ENCODE measurements at places on chromosomes 13 and 19. TPM values are rescaled to one million over a fixed set of nuclear protein-coding genes. Genes with fewer than 3 reads are reported as not detected.

CD209 gene
- not detected for total RNA-seq

DNA sequence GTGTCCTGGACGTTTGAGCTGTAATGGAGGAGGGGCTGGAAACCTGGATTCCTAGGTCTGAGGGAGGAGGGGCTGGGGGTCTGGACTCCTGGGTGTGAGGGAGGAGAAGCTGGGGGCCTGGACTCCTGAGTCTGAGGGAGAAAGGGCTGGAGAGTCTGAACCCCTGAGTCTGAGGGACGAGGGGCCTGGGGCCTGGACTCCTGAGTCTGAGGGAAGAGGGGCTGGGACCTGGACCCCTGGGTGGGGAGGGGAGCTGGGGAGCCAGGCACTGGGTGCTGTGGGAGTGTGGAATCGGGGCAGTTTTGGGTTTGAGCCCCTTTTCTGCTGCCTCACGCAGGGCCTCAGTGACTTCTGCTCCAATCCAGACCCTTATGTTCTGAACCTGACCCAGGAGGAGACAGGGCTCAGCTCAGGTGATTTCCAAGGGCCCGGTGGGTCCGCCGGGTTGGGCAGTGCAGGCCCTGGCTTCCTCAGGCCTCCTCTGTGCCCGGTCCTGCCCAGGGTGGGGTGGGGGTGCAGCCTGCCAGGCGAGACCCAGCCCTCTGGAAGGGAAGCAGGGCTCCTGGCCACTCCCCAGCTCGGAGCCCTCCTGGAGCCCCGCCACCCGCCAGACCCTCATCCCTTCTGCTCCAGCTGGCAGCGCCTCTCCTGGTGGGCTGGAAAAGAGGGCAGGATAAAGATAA is 14.4 kb downstream of the TTYH1 start:
- peaks cover 11% of the 10 kb centered on the region for H3K36me3 ChIP-seq
- H3K27me3 ChIP-seq: peaks cover 52% of the 10 kb centered on the region
- H3K4me1 ChIP-seq: peaks cover 4% of the 10 kb centered on the region
- no peak overlapping the region for H3K27ac ChIP-seq
- DNase-seq: no peak

- no peak overlapping the region for H3K4me3 ChIP-seq
- no peak for DNase-seq
- H3K36me3 ChIP-seq: peaks cover 3% of the 10 kb centered on the region
Observed at GRCh38 chr13:113053801-113054604, 51.6 kb upstream of the F7 start.

DNA sequence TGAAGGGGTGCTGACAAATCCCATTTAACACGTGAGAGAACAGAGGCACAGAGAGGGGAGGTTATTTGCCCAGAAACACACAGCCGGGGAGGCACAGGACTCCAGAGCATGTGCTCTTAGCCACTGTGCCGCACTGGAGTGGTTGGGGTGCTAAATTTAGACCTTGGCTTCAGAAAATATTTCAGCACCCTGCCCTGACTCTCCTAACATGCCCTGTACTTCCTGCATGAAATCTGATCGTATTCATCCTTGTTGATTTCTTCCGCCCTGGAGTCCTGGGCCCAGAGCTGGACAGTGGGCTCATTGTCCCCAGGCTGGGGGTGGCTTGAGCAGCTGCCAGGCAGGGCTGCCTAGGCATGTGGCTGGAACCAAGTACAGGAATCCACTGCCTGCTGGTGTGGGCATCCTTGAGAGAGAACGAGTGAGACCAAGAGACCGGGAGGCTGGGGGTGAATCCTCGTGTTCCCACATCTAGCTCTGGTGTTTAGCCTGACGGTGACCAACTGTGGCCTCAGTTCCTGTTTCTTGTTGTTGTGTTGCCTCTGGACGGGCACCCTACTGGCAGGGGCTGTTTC is 5.3 kb downstream of the SLC27A1 start:
- no peaks in the 10 kb centered on the region for H3K36me3 ChIP-seq
- peaks cover 6% of the 10 kb centered on the region for H3K27me3 ChIP-seq
- no peak overlapping the region for H3K27ac ChIP-seq

- peaks cover 3% of the 10 kb centered on the region for H3K27me3 ChIP-seq
- H3K4me3 ChIP-seq: no peak overlapping the region
- H3K4me1 ChIP-seq: no peaks in the 10 kb centered on the region
- H3K36me3 ChIP-seq: no peaks in the 10 kb centered on the region
Observed at GRCh38 chr19:35696835-35697234, 7.5 kb upstream of the ZBTB32 start.

Data from progenitor cell of endocrine pancreas (in vitro differentiated cells).